ENCODE measurements at places on chromosomes 12 and 14.

DNA sequence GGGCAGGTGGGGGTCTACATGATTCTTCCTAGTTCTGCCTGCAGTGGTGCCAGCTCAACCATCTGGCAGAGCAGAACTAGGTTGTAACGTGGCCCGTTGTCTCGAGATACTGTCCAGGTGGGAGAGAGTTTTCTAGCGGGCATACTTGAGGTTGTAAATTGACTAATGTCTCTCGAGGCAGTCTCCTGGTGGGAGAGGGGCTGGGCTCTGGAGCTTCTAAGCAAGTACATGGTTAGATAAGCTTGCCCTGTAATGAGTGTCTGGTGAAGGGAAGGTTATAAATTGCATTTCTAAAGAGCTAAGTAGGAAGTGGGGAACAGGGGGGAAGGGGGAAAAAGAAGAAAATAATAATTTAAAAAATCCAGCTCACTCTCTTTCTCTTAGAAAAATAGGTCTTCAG lies 18.1 kb downstream of the BDKRB1 start:
- no peak for DNase-seq

DNA sequence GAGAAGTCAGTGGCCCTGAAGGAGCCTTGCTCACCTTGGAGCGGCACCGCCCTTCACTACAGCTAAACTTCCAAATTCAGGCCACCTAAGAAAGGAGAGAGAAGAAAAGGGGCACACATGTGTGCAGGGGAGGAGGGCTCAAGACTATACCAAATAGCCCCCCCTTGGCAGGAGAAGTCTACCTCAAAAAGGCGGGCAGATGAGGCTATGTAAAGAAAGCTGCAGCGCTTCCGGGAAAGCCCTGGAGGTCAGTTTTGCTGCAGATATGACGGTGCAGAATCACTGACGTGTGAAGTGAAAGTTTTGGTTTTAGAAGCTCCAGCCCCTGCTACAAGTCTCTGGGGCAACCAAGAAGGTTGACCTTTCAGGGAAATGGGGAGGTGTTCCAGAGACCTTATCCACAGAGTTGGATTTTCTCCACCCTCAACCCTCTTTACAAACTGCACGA lies 48.2 kb upstream of the PNMA1 start:
- DNase-seq = no peak

- no peak for DNase-seq
Measured at GRCh38 chr12:80373666-80374065, 70.4 kb upstream of the PTPRQ start.

DNA sequence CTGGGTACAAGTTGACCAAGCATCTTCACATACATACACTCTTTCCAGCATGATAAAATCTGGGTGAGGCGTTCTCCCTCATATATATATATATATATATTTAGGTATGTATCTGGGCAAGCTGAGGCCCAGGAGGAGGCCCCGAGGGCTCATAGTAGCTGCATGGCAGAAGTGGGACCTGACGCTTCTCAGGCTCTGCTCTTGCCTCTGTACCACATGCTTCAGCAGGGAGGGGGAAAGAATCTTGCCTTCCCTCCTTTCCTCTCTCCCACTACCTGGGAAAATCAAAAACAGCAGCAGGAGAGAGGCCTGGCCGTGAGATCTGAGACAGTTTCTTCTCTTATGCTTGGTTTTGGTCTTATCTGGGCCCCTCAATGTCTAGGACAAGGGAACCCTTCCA lies 9.2 kb downstream of the PPP1R1A start:
- DNase-seq = no peak

- no peak for DNase-seq
Measured at GRCh38 chr12:119687406-119687805, 19.5 kb downstream of the PRKAB1 start.

- DNase-seq = no peak
Measured at GRCh38 chr14:69073915-69074314, 79.0 kb downstream of the DCAF5 start.

- DNase-seq = no peak
Measured at GRCh38 chr12:92597118-92597517, 105.7 kb upstream of the PLEKHG7 start.

DNA sequence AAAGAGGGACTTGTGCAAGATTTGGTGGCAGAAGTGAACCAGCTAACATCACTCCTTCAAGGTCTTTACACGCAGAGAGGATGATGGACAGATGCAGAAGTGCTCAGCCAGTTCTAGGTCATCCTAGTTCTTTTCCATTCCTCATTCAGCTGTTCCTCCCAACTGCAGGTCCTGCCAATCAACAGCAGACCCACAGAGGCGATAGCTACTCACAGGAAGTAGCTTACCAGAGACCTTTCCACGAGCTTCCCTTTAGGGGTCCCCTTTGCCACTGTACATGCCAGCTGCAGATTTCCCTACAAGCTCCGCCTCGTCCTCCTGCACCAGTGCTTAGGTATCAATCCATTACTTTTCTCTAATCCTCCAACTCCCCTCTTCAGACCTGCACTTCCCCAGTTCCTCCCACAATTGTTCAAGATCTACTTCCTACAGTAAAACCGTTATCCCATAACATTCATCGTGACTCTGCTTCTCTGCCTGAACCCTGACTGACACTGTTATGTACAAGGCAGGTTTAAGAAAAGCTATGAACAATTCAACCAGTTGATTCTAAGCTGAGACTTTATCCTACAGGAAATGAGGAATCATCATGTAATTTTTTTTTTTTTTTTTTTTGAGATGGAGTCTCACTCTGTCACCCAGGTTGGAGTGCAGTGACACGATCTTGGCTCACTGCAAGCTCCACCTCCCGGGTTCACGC lies 22.5 kb downstream of the RECQL start:
- no peak for DNase-seq

- no peak for DNase-seq
Measured at GRCh38 chr14:91349481-91350074, 68.0 kb downstream of the CCDC88C start.

GRCh38 chr14:104207142-104208014 lies 69.0 kb downstream of the KIF26A start:
- DNase-seq = no peak

DNA sequence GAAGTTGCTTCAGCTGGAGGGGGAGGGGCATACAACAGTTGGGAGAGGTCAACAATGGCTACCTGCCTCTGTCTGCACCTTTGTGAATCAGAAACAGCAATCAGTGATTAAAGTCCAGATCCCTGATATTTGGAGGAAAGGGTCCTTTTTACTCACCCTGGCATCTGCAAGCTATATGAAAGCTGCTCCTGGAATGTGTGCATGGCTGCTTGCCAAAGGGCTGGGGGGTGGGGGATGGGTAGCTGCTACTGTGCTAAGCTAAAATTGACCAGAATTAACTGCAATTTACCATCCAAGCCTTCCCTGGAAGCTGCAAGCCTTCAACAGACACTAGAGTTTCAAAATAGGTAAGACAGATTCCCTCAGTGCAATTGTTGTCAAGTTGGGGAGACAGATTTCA lies 13.5 kb upstream of the GTF2A1 start:
- DNase-seq = no peak

- DNase-seq = no peak
Measured at GRCh38 chr12:95942101-95942523, 302 bp downstream of the CCDC38 start.

DNA sequence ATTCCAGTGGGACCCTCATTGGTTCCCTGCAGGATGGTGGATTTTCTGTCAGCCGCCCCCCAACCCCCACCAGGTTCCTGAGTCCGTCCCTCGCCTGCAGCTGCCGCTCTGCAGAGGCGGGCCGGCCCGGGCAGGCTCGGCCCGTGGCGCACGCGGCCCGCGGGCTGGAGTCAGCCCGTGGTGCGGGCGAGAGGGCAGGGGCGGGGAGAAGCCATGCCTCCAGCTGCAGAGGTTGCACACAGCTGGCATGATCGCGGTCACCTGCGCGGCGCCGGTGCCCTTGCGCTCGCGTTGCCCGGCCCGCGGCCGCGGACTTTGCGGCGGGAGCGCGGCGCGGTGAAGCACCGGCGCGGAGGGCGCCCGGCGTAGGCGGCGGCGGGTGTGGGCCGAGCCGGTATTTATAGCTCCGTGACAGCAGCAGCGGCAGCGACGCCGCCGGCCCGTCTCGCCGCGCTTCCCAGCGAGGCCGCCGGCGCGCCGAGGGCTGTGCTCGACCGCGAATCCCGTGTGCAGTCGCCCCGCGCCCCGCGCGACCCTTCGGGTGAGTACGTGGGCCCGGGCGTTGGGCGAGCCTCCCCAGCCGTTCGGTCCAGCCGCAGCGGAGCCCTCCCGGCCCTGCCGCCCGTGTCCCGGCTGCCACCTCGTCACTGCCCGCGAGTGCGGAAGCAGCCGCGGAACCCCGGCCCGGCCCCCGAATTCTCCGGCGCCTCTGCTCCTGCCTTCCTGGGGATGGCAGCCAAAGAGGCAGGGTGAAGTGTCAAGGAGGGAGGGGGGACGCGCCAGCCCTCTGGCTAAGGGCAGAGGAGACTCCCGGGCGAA lies at the start of gene TMEM117:
TMEM117 (plus strand) TSS at position 426 of the 819 bp plus-strand sequence.
- no peak for DNase-seq

GRCh38 chr14:54809767-54810166 lies 92.9 kb downstream of the GCH1 start:
- no peak for DNase-seq

DNA sequence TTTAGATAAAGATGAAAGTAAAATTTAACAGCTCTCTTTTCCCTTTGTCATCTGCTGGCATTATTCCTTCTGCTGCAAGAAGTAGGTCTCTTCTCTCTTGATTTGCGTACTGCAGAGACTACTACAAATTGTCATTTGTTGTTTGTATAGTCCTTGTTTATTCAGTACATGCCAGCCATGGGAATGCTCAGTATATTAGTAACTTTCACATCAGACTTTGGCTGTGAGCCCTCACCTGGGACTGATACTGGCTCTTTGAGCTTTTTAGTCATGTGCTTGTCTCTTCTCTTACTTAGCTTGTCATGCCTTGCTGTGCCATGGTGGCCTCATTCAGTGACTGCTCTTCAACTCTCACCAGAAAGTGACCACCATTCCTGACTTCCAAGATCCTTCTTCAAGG lies 169.8 kb downstream of the PRKCH start:
- no peak for DNase-seq

GRCh38 chr14:64541972-64542835 lies 1.7 kb downstream of the HSPA2 start:
- DNase-seq = no peak

- no peak for DNase-seq
Measured at GRCh38 chr12:13365748-13366366, 169.3 kb downstream of the EMP1 start.

- no peak for DNase-seq
Measured at GRCh38 chr14:23525611-23526010, 26.0 kb downstream of the ZFHX2 start.

DNA sequence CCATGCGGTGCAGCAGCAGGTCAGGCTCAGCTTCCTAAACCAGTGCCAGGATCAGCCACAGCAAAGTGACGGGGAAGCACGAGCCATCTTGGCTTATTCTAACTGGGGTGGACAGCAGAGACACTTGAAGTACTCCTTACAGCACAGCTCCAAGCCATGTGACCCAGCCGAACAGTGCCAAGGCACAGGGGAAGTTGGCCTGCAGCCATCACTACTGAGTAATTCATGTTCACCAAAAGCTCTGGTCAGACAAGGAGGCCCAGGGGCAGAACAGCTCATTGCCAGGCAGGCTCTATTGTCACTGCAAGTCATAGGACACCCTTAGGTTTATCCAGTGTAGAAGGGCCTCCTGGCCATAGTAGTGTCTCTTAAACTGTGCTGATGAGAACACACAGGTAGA lies 23.4 kb upstream of the SLC35F4 start:
- DNase-seq = no peak

GRCh38 chr14:91373591-91374254 lies 43.9 kb downstream of the CCDC88C start:
- DNase-seq = no peak

GRCh38 chr14:75861161-75861621 lies 120.6 kb downstream of the TGFB3 start:
- DNase-seq = no peak

GRCh38 chr14:44170556-44170955 lies 336.5 kb downstream of the FSCB start:
- DNase-seq = no peak

DNA sequence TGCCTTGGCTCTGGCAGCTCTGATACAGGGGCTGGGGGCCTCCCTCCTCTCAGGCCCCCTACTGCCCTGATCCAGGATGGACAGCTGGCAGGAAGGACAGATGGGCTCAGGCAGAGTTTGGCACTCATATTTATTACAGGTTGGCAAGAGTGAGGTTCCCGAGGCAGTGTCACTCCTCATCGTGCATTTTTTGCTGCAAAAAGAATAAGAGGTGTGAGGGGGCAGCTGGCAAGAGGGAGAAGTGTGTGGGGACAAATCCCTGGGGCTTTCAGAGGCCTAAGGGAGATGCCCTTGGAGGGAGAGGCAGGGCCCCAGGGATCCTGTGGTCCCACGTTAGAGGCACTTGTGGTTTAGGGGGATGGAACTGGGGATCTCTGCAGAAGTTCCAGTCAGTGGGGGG lies 5.0 kb downstream of the CMTM5 start:
- no peak for DNase-seq

DNA sequence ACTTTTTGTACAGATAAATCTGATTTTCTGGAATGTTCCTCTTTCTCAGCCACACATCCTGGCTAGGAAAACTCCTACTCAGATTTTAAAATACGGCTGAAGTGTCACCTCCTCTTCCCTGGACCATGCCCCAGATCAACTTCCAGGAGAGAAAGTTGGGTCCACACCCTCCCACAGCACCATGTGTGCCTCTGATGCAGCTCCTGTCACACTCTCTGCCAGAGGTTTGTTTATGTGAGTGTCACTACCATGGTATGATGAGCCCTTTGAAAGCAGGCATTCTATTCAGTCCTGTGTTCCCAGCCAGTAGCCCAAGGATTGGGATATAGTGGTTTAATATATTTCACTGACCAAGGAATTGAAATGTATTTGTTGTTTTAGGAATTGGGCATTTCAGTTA lies 287.2 kb upstream of the ATP2B1 start:
- no peak for DNase-seq

GRCh38 chr12:103809154-103809553 lies 31.9 kb downstream of the NT5DC3 start:
- DNase-seq = no peak

- DNase-seq = no peak
Measured at GRCh38 chr12:64086946-64087345, 135.2 kb downstream of the KICS2 start.

DNA sequence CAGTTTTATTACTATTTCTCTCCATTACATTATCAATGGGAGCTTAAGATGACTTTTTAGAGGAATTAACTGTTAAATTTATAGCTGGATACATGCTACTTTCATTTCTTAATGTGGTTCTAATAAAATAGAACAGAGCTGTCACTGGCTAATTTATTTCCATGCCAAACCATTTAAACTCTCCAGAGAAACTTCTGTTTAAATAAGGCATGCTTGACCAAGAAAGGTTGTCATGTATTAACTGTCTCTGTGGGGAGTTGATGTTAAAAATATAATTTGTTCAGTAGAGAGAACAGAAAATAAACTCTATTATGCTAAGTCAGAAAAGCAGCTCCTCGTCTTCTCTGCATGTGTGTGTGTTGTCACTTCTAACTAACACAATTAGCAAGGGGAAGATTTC lies 447.4 kb downstream of the SLC16A7 start:
- DNase-seq = no peak

DNA sequence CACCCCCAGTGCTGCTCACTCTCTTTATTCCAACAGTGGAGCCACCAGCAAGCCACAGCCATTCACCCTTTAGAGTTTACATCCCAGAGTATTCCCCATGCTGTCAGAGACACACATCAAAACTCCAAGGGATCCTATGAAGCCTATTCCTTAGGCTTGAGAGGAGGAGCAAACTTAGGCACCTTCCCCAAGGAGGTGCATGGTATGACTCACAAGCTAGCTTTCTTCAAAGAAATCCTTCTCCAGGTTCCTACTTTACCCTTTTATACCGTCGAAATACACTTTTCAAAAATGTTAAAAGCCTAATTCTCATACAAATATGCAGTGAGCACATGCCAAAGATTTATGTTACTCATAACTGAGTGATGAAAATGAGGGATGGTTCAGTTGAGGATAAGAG lies 175.4 kb downstream of the ETNK1 start:
- DNase-seq = no peak

- no peak for DNase-seq
Measured at GRCh38 chr12:47411966-47412365, 293.9 kb downstream of the RPAP3 start.

All from SK-N-MC (cell line).